Stimulated activated naive CD4-positive, alpha-beta T cell (primary cell): ENCODE measurements at places on chromosomes 6 and 20.

- DNase-seq, result no peak
Measured at GRCh38 chr6:112036088-112036637, 17.7 kb upstream of the CCN6 start.

- DNase-seq, result peak; percentile 67
Measured at GRCh38 chr20:63736893-63737694, 630 bp downstream of the LIME1 start.

GRCh38 chr20:62804627-62805154 lies at the start of gene OGFR:
OGFR (plus strand) TSS chr20:62804835; CDS start chr20:62804860, 25 bp downstream.
- DNase-seq, result peak; percentile 76

GRCh38 chr6:1479095-1479494 lies 89.7 kb downstream of the FOXF2 start:
- no peak for DNase-seq

- no peak for DNase-seq
Measured at GRCh38 chr6:159691133-159691962, 1.7 kb downstream of the SOD2 start.

- DNase-seq, result no peak
Measured at GRCh38 chr6:118993358-118993757, 58.4 kb upstream of the MCM9 start.

DNA sequence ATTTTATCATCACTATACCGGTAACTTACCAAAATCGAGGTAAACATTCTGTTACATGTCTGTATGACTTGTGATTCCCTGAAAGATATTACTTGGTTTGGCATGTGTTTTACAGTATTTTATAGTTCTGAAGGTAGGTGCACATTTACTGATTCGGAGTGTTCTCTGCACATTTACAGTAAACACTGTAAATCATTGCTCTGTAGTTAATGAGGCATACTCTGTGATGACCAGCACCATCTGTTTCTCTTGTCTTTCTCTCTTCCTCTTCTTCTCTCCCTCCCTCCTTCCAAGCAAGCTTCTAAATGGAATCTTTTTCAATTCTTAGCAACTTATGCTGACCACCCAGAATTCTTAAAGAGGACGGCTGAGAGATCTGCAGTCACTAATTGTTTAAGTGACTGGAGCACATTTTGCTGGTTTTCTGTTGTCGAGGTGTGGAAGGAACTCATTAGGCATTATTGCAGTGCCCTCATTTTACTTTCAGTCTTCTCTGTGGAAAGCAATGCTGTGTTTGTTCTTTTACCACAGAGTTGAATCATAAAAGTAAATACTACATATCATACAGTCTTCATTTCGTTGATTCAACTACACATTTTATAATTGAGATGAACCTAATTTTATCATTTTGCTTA lies 126.5 kb downstream of the UTRN start:
- no peak for DNase-seq

DNA sequence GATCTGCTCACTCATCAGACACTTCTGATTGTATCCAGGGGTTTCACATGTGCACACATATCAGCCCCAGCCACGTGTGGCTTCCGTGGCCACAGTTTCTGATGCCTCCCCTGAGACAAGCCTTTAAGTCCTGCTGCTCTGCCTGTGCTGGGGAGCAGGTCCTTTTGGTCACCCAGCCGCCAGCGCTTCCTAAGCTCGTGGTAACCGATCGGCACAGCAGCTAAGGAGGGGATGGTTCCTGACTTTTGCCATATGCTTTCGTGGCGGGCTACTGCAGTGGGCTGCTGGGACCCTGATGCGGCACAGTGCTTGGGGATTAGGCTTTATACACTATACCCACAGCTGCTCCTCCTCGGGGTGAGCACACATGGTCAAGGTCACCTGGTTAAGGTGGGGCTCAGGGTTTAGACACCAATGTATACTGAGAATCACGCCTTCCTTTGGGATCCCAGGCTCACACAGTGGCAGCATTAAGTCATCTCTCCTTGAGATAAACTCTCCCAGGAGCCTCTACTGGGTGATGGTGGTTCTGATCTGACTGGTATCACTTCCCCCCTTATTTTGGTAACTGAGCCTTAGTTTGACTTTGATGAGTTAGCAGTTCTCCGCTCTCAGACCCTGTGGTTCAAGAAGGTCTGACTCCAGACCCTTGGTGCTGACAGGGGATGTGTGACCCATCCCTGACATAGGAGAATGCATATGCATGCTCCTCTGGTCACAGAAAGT lies 85.9 kb upstream of the KCNG1 start:
- no peak for DNase-seq

DNA sequence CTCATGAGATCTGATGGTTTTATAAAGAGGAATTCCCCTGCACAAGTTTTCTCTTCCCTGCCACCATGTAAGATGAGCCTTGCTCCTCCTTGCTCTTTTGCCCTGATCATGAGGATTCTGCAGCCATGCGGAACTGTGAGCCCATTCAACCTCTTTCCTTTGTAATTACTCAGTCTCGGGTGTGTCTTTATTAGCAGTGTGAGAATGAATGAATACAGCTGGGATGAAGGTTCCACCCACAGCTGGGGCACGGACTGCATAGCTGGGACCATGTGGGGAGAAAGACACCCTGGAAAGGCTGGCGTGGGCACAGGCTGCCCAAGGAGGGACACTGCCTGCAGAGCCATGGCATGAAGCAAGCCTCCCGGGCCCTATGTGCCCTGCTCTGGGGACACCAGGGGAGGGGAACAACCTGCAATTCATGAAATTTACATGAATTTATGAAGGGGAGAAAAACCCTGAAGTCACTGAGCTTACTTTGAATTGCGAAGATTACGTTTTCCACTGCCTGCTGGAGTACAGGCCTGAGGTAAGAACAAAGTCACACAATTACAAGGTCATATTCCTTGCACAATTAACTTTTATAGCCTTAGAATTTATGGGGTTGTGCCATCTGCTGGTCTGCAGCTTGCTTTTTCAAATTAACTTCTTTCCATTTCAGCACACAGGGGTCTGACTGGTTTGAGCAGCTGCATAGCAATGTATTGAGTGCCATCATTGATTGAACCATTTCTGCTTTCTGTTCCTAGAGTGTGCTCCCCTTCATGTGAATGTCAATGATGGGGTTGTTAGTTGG lies 46.2 kb downstream of the SLC22A1 start:
- DNase-seq, result no peak

- DNase-seq, result no peak
Measured at GRCh38 chr20:11734431-11734830, 183.3 kb upstream of the BTBD3 start.

DNA sequence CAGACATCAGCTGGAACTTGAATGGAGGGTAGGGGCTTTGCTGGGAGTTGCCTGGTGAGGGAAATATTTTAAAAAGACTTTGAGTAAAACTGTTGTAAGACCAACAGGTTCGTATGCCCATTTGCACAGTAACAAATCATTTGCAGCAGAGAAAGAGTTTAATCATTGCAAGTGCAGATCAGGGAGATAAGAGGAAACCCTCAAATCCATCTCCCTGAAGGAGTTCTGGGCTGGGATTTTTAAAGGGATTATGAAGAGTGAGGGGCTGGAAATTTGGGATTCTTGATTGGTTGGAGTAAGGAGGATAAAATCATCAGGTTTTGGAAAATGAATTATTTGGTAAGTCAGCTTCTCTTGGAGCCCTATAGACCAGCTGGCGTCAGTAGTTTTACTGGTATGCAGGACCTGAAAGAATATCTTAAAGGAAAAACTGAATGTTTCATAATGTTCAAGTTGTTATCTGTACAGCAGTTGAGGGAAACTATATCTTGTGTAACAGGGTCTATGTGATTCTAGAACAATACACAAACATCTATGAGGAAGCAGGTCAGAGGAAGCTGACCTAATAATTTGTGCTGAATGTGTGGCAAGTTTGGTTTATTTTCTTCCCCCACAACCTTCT lies 295.5 kb downstream of the PLCB1 start:
- no peak for DNase-seq

DNA sequence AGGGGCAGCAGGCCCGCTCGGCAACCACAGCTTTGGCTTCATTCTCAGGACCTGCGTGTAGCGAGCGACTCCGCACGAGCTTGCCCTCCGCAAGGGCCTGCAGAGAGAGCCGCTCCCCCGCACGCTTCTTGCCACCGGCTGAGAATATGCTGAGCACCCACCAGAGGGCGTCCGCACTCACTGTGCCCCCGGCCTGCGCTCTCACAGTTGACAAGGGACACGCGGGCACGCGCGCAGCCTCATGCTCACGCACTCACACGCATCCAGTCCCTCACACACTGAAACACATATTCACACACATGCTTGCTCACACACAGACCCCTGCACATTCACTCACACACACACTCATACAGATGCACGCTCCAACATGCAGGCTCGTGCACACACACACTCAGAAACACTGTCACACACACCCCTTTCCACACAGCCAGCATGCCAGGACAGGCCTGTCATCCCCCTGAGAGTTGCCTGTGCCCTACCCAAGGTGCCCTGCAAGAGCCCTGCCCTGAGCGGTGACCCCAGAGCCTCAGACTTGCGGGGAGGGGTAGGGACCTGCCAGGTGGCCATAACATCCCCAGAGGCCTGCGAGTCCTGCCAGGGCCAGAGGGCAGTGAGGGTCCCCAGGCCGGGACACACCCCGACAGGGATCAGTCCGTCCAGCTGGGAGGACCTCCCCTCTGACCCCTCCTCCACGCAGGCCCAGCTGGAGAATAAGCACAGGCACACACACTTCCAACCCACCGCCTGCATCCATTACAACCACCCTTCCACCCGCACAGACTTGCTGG lies 174.1 kb downstream of the BMP7 start:
- DNase-seq, result peak; percentile 46

- DNase-seq, result no peak
Measured at GRCh38 chr6:122136386-122136785, 263.1 kb upstream of the HSF2 start.

DNA sequence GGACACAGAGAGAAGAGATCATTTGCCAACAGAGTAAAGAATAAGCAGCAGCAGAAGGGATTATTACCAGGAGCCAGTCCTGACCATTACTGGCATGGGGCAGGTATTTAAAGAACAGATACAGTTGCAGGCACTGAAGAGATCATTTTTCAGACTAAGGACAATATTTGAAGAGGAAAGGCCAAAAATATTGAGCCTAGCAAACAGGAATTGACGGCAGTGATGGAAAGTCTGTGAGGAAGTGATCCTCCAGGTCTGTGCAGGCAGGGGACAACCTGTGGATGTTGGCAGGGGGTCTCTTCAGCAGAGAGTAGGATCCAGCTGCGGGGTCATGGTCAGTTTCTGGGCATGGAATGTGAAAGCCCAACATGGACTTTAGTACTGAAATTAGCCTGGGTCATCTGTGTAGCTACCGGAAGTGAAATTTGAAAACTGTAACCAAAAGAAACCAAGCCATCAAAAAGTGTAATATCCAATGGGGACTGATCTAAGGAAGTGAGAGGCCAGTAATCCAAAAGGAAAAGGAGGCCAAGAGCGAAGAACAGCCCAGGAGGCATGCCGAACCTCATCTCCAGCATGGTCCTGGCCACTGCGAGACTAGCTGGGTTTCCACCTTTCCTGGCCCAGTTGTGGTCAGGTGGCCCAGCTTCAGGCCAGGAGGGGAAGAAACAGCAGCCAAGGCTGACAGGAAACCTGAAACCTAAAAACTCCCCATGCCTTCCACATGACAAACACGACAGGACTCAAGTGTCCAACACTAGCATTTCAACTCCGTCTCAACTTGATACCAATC lies 115.1 kb upstream of the TNFAIP3 start:
- no peak for DNase-seq

DNA sequence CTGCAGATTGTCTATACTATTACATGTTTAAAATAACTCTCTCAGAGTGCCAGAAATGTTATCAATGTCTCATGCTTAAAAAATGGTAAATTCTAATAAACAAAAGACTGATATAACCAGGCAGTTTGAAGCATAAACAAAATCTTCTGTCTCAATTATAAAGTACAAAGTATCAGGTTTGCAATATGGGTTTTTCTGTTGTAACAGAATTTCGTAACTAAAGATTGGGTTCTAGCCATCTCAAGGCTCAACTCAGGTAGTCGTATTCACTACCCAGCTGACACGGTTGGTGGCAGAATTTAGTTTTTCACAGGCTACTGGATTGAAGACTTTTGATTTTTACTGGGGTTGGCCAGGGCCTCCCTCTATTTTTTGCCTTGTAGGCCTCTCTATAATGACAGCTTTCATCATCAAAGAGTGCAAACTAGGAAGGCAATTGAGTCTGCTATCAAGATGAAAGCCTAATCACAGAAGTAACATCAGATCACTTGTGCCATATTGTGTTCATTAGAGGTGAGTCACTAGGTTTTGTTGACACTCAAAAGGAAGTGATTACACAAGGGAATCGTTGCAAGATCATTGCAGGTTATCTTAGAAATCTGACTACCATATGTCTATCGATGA lies 3.6 kb downstream of the CYP39A1 start:
- no peak for DNase-seq

GRCh38 chr6:35062676-35063574 lies 78.2 kb downstream of the TCP11 start:
- no peak for DNase-seq

- DNase-seq, result no peak
Measured at GRCh38 chr6:80610846-80611245, 504.4 kb downstream of the BCKDHB start.

DNA sequence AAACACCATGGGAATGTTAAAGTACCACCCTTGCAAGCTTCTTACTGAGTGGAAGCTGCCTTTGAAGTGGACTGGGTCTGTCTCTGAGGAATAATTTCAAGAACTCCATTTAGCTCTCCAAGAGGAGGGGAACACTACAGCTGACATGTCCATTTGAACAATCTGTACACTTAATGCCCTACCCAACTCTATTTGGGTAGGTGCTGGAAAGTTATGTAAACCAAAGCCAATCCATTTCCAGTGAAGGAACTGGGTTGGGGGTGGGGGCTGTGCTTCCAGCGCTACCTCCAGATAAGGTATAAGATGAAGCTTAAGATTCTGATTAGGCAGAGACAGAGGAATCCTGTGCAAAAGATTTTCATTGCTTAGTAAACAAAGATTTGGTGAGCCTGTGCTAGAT lies 122.0 kb downstream of the TCP11 start:
- DNase-seq, result no peak

GRCh38 chr6:163460307-163460782 lies 45.8 kb downstream of the QKI start:
- peak; percentile 61 for DNase-seq

GRCh38 chr6:108117427-108118358 lies 43.2 kb upstream of the OSTM1 start:
- DNase-seq, result no peak

DNA sequence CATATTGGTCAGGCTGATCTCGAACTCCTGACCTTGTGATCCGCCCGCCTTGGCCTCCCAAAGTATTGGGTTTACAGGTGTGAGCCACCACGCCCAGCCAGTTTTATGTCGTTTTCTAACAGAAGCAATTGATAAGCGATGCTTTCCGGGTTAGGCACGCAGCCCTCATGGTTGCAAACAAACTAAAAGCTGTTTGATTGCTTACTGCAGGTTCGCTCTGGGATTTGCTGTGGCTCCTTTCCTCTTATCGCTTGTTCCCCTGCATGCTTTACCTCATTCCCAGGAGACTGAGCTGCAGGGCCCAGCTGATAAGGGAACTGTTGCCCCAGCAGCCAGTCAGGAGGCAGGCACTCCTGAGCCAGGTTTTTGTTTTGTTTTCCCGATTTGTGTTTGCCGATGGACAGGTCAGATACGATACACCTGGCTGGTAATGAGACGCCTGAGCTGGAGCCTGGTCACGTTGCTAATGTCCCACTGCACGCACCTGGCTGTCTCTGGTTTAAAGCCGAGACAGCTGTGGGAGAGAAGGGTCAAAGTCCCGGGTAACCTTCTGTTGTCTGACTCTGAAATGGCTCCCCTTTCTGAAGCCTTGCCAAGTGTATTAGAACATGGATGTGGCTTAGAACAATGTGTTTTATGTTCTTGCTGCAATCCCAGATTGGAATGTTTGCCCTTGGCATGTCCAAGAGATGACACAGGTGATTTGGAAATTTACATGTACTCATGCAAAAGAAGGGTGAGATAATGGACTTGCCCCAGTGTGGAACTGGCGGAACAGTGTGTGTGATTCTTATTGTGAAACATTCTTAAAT lies 19.9 kb downstream of the DSP start:
- DNase-seq, result no peak
